Dermis blood vessel endothelial cell (primary cell): ENCODE measurements at places on chromosomes 6 and 20. TPM values are rescaled to one million over a fixed set of nuclear protein-coding genes. Genes with fewer than 3 reads are reported as not detected.

DNA sequence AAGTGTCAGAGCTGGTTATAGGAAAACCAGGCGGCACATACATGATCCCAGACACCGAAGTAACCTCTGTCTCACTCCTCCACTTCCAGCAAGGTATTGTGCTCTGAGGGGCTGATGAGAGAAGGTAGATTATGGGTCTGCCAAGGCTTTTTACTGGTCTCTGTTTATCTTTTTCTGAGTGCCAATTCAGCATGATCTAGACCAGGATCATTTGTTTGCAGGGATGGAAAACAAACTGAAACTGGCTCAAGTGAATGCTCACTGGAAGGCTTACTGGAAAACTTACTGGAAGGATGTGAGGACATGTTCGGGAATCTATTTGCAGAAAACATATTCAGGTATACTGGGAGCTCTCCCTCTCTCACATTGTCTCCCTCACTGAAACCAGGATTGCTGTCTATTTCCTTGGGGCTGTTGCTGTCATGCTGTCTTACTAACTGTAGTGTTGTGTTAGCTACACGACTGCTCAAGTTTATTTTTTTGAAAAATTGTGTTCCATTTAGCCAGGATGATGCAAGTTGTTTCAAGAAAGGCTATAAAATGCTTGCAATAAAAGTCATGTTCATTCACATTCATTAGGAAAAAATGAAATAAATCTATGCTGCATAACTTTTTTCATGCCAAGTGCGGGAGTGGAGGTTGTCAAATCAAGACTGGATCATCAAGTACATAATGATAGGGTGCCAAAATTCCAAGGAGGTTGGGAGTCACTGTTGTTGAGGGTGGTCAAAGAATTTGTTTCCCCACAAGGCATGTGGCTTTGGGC is 37.0 kb downstream of the KLHL31 start:
- no peak for DNase-seq

TMEM14B gene
- total RNA-seq = 47.7 and 69.6 TPM in 2 replicates

DNA sequence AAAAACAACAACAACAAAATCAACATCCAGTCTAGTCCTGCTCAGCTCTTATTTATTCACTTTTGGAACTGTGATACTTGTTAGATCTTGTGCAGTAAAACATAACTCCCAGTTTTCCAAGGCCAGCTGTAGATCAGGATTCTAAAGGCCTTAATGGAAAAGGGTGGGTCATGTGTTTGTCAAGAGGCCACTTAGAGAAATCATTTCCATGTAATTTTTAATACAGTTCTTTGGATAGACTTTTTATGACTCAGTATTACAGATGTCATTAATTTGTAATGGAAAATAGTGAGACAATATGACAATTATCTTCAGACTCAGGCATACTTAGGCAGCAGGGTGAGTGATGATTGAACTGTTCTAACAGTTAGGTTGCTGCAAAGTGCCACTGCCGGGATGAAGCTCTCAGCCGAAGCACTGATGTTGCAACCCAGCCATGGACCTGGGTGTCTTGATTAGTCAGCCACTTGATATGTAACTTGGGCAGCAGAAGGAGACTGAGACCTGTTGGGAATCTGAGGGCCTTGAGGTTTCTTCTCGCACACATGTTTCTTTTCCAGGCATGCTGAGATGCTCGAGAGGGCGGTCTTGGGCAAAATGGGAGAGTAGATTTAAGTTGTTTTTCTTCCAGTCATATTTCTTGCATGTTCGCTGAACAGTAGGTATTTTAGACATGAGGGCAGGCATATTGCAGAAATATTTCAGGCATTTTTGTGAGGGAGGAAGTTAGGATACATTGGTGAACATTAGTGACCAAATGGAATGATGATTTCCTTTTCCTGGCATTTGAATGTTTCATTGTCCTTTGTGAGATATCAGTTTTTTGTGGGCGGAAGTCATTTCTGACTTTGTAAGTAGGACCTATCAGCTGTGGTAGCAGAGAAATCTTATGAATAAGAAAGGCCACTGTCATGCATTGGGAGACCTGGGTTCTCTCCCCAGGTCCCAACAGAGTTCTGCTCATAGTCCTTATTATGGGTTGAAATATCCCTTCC is 52.3 kb downstream of the SLX4IP start:
- no peak for DNase-seq

GRCh38 chr6:160253714-160254113 is 4.9 kb downstream of the SLC22A2 start:
- no peak for DNase-seq

DNA sequence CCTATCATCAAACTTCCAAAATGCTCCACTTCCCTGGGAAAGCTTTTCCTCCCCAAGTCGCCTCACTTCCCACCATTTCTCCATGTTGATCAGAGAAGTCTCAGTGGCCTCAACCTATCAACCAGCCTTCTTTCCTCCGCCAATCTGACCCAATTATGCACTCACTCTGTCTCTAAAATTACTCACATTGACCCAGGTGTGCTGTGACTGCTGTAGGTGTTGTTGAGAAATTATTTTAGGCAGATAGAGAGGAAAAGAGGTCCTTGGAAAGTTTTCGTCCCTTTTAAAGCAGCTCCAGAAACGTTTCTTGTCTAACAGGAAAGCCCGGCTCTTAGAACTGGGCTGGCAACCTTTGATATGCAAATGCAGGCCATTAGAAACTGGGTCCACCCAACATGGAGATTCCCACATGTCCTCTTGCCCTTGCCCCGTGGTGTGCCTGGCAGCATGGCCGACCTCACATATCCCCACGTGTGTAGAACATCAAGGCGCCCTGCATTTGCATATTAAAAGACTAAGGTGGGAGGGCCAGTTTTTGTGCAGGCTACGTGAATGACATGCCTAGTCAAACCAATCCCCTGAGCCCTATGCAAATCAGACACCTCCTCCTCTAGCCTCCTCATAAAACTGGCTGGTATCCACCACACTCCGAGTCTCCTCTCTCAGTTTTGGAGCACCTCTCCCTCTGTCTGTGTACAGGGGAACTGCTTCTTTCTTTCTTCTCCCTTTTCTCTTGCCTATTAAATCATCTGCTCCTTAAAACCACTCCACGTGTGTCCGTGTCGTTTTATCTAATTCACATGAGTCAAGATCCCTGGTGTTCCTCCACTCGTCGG is 12.9 kb downstream of the IPCEF1 start:
- DNase-seq = no peak

GRCh38 chr20:49657118-49657901 is 56.4 kb downstream of the B4GALT5 start:
- peak; percentile 14 for DNase-seq

ZC2HC1B gene
- total RNA-seq = not detected in 2 replicates

DNA sequence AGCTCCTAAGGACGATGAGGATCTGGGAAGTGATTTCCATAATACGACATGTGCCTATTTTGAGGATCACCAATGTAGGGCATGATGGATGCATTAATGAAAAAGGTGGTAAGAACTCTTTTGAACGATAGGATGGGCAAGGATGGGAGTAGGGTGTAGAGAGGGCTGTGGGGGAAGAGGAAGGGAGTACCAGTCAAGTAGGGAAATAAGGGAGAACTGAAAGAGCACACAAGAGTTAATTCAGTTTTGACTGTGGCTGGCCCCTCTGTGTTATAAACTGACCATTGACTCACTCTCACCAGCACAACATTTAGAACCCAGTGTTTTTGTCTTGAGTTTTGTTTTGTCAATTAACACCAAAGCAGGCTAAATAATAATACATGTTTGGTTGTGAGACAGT is 33.0 kb downstream of the SLC35D3 start:
- DNase-seq = no peak

DNA sequence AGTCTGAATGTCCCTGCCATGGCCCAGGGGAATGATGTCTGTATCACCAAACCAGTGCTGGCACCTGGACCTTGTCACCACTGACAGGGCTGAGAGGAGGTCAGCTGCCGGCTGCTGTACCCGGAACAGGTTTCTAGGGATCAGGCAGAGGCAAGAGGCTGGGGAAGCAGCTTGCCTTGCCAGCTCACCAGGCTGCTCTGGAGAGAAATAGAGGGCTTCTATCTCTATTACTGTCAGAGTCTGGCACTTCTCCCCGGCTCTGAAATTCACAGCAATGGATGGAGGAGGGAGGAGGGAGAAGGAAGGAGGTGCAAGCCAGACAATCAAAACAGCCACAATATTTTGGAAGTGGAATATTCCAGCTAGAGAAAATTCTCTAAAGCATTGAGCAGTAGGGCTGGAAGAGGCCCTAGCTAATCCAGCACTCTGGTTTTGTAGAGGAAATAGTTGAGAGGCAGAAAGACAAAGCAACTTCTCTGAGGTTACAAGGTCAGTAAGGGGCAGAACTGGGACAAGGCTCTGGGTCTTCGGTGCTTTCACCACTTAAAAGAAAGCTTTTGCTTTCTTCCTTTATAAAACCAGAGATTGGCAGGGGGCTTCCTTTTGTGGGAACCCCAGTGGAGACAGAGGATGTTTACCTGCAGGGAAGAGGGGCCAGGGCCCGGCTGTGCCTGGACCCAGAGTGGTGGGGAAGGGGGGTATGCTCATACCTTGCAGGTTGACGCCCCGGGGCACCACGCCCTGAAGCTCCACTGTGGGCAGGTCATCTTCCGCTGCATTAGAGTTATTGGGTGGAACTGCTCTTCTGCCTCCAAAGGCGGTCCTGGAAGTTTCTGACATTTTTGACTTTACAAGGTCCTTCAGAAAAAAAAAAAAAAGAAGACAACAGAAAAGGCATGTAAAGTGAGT is 2.4 kb downstream of the F13A1 start:
- no peak for DNase-seq

PAK5 gene
- total RNA-seq = under 0.01 TPM in 1 of 2 replicates, not detected in the other

TOX2 gene
- 0.88 and 1.5 TPM in 2 replicates for total RNA-seq

DNA sequence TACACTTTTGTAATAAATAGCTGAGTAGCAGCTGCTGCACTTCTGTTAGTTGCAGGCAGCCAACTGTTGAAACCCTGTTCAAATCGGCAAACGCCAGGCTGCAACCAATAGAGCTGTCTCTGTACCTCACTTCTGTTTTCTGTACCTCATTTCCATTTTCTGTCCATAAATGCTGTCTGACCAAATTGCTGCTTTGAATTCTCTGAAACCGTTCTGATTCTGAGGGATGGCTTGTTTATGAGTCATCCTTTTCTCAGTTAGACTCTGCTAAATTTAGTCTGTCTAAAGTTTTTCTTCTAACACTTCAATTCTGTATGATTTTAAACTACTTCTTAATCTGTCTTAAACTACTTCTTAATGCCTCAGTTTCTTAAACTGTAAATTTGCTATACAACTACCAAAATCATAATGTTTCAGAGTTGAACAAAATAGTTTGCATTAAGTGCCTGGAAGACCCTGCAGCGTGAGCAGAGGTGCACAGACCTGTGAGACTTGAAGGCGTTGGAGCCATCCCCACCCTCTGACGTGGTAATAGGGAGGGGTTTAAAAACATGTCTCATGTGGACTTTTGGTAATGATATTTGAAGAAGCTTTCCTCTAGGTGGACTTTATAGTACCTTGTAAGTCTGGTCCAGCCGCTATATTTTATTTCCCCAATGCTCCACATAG is 9.6 kb downstream of the BTNL2 start:
- DNase-seq = no peak

DNA sequence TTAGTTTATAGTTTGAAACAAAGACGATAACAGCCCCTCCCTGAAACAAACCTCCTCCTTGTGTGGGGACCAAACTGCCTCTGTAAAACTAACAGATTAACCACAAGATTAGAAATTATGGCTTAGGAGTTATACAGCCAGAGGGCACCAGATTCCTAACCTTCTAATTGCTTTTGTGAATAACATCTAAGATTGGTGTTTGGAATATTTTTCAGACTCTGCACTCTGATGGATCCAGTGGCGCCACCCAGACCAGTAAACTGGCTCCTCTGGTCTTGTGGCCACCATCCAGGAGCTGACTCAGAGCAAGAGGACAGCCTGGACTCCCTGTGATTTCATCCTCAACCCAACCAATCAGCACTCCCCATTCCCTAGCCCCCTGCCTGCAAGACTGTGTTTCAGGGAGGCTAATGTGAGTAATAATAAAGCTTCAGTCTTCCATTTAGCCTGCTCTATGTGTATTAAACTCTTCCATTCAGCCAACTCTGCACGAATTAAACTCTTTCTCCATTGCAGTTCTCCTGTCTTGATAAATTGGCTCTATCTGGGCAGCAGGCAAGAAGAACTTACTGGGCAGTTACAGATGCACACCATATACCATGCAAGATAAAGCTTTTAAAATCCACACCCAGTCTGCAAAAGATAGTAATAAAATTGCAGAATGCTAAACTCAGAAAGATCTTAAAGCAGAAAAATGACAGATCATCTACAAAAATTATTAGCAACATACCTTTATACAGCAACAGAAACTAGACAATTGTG is 58.5 kb upstream of the SLC22A16 start:
- peak; percentile 52 for DNase-seq

CD40 gene
- 19.4 and 21.3 TPM in 2 replicates for total RNA-seq

DNA sequence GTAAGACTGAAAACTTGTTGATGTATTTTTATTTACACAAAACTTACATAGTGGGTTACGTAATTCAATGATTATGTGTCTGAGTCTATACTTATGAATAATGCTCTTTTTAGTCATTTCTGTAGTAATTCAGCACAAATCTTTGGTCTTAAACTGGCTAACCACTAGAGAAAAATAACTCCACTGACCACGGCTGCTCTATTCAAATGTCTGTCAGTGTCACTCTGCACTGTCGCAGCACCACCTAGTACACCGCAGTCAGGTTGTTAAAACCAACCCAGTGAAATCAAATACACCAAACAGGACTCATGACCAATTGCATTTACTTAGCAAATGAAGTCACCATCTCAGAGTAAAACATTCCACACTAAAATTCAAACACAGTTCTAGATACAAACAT is 93.5 kb upstream of the CCDC28A start:
- DNase-seq = no peak

- no peak for DNase-seq
Measured at GRCh38 chr20:54127855-54128574, 45.8 kb downstream of the CYP24A1 start.
